Esophagus squamous epithelium (tissue), 5 donors: ENCODE measurements at places on chromosomes 3 and 15. TPM values are rescaled to one million over a fixed set of nuclear protein-coding genes. Genes with fewer than 3 reads are reported as not detected.

Gene RMDN3
- 31.9 TPM for total RNA-seq

Gene GPR27
- total RNA-seq, result 2.9 TPM

Gene RHCG
- 3,265 TPM for total RNA-seq

Gene ZNF501
- total RNA-seq, result 0.72 TPM

GRCh38 chr15:62426387-62426956 is 261.4 kb upstream of the C2CD4B start:
- H3K4me1 ChIP-seq, result no peaks in the 10 kb centered on the region
- no peaks in the 10 kb centered on the region for H3K36me3 ChIP-seq
- no peak overlapping the region for H3K27ac ChIP-seq
- DNase-seq, result no peak
- H3K4me3 ChIP-seq, result no peak overlapping the region

Gene PIGZ
- 7.4 TPM for total RNA-seq
